ENCODE measurements at places on chromosomes 7 and 10.

DNA sequence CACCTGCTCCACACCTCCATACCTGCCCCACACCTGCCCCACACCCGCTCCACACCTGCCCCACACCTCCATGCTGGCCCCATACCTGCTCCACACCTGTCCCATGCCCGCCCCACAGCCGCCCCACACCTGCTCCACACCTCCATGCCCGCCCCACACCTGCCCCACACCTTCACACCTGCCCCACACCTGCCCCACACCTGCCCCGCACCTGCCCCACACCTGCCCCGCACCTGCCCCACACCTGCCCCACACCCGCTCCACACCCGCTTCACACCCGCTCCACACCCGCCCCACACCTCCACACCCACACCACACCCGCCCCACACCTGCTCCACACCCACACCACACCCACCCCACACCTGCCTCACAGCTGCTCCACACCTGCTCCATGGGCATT, 53.0 kb downstream of the PARP12 start:
- no peak for DNase-seq

- DNase-seq = no peak
These were observed 53.2 kb downstream of the BPGM start for GRCh38 chr7:134699899-134700298.

DNA sequence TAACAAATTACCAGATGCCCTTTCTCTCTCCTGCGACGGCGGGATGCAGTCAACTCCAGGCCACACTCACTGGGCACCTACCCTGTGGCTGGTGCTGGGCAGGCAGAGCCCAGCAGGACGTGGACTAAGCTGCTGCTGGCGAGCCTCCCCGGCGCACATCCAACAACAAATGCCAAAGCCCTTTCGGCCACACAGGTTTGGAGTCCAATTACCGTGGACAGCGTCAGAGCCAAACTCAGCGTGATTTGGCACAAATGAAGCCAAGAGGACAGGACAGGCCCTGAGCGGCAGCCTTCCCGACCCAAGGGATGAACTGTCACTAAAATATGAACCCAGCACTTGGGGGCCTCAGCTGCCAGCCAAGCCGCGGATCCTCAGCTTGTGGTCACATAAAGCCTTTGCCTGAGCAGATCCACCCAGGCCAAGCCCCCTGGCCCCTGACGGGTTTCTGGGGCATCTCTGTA, 28.4 kb downstream of the DAGLB start:
- DNase-seq = no peak

GRCh38 chr7:36346260-36346831, 43.3 kb upstream of the ANLN start:
- no peak for DNase-seq

- no peak for DNase-seq
These were observed 254.6 kb downstream of the TNS3 start for GRCh38 chr7:47327346-47327697.

DNA sequence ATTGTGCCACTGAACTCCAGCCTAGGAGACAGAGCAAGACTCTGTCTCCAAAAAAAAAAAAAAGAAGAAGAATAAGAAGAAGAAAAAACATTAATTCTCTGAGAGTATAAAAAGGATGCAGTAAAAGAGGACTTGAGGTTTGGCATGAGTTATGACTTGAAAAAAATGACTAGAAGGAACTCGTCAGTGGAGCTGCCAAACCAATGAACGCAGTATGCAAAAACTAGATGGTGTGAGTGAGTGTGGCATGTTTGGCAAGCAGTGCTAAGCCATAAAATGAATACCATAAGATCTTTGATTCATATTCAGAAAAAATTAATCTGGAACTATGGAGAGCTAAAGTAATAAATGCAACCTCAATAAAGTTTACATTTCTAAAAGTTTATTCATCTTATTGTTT, 68.6 kb upstream of the MEOX2 start:
- no peak for DNase-seq

DNA sequence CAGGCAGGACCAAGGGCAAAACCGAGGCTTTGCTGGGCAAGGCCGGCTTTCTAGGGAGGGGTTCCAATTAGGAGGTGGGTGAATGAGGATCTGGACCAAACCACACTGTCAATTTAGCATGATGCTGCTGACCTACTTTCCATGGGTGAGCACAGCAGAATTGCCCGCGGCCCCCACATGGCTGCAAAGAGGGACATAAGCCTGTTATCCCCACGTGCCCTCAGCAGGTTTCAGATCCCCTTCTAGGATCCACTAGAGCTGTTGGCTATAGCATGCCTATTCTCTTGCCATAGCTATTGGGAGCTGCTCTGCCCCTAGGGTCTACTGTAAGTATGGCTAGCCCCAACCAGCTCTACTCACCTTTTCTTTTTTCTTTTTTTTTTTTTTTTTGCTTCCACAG, 102.8 kb downstream of the COL13A1 start:
- no peak for DNase-seq

DNA sequence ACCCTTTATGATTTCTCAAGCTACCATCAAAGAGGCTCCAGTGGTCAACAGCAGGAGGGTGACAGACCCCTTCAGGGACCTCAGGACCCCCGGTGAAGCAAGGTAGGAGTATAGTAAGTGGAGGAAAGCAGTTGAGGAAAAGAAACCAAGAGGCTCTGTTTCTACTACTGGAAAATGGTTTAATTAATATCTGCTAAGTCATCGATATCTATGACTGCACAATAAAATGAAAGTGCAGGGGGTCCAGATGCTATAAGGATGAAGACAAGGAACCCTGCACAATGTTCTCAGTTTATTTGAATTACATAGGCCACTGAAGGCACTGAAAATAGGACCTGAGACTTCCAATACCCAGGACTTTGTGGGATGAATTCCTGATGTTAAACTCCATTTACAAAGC, 23.7 kb downstream of the AMPH start:
- DNase-seq = no peak

- no peak for DNase-seq
These were observed 744 bp upstream of the EBF3 start for GRCh38 chr10:129964611-129965424.

GRCh38 chr7:116872026-116872425, 9.6 kb downstream of the CAPZA2 start:
- DNase-seq = no peak

DNA sequence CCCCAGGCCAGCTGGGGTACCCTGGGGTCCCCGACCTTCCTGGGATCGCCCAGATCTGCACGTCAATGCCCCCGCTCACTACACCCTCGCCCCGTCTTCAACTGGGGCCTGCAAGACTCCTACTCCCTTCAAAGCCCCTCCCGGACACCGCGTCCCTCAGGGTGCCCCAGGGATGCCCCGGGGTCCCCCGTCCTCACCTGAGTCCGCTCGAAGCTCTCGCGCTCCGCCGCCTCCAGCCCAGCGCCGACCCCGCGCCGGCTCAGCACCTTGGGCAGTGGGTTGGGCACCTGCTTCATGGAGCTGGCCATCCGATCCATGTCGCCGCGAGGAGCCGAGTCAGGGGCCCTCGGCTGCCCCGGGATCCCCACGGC, at the start of gene HIP1:
Gene HIP1 (minus strand): TSS at position 338 of the 371 bp plus-strand sequence. CDS start 21 bp downstream, at position 317.
- DNase-seq = no peak

DNA sequence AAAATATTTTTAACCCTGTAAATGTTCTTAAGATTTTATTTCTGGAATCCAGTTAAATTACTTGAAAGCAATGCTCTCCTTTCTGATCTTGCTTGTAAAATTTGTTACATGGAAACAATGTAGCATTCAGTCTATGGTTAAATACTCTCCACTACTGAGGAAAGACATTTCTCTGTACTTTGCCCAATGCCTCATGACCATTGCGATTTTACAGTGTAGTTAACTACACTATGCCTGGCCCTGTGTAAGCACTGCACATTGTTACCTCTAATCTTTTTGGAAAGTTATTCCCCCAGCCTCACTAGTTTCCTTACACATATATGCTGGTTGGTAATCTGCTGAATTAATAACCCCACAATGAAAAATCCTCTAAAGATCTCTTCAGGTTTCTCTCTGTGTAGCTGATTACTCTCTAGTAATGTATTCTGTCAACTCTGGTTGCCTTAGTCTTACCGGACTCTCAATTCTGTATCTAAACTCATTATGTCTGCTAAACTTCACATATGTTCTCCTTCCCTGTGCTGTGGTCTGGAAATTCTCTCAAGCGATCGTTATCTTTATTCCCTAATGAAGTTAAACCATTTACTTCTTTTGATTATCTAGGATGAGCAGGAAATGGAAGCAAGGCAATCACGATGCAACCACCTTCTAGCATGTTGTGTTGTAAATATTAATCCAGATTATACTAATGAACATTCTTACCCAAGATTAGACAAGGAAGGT, 58.7 kb upstream of the TMEM106B start:
- no peak for DNase-seq

DNA sequence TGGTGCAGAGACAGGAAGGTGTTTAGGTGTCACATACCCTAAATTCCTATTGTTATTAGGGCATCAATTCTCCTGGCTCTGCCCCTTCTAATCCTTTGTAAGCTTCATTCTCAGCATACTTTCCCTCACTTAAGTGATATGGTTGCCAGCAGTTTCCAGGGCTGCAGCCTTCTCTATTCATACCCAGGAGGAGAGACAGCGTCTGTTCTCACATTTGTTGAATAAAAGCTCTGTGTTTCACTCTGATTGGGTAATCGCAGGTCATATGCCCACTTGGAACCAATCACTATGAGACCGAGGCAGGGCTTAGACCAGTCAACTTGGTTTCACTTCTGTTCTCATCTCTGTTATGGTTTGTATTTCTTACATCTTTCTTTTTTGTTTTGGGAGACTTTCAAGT, 109.6 kb upstream of the MTPN start:
- DNase-seq = no peak

DNA sequence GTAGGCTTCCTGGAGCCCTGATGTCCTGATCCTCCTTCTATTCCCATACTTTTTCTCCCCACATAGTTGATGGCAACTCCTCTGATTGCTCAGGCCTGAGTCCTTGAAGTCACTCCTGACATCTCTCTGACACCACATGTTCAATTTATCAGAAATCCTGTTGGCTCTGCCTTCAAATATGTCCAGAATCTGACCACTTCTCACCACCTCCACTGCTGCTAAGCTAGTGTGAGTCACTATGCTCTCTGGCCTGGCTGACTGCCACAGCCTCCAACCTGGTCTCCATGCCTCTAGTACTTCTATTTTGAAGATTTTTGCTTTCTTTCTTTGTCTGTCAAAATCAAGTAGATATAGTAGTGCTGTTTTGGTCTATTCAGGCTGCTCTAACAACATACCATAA, 53.0 kb downstream of the TMEM229A start:
- no peak for DNase-seq

GRCh38 chr7:133207687-133208086, 45.2 kb upstream of the EXOC4 start:
- no peak for DNase-seq

DNA sequence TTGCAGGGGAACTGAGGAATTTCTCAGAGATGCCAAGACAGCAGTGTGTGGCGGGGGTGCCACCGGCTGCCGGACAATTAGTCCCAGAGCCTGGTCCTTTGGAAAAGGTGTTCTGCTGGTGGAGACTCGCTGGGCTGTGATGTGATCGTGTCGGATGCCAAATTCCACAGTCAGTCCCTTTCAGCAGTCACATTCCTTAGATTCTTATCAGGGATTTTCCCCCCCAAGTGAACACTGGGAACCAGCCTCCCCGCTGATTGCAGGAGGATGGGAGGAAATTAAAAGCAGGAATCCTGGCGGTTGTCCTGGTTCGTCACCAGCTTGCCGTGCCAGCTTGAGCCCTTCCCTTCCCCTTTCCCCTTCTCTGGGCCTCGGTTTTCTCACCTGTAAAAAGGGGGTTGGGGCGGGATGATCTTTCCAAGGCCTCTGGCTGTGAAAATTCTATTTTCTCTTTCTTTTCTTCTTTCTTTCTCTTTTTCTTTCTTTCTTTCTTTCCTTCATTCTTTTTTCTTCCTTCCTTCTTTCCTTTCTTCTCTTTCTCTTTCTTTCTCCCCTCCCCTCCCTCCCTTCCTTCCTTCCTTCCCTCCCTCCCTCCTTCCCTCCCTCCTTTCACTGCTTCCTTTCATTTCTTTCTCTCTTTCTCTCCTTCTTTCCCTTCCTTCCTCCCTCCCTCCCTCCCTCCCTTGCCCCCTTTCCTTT, 39.6 kb downstream of the COL26A1 start:
- no peak for DNase-seq

GRCh38 chr7:124255041-124255655, 222.3 kb upstream of the TMEM229A start:
- no peak for DNase-seq

DNA sequence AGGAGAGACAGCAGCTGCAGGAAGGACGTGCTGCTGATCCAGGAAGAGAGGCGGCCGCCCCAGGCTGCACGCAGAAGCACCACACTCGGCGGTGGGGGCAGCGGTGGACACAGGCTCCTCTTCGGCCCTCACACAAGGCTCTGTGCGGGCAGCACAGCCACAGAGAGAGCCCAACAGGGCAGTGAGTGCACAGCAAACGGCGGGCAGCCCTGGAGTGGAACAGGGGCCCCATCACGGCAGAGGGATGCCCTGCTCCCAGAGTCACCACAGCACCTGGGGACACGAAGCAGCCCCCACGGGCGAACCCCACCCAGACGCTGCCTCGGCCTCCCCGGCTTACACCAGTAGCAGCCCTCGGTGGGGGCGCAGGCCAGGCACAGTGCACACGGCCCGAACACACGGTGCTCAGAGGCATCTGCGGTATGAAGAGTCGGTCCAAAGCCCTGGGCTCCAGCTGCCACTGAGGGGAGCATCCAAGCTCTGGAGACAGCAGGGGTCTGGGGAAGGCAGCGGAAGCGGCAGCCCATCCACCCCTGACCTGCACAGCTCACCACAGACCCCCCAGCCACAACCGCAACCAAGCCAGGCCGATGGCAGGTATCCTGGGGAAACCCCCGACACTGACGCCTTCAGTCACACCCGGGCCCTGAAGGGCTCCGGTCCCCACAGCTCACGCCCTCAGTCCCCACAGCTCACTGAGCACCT, 16.8 kb downstream of the NUDT1 start:
- no peak for DNase-seq

DNA sequence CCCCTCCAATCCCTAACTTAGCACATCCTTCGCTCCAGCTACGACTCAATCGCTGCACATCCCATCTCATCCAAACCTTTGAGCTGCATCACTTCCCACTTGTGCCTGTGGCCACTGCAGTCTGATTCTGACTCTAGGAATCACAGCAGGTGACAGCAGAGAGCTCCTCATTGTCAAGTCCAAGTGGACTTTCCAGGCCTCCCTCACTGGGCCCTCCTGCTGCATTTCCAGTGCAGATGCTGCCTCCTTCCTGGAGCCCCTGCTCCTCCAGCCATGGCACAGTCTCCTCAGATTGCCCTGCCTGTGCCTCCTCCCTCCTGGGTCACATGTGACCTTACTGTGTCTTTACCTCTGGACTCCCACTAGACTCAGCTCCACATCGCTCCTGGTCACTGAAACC, 157.3 kb downstream of the USP6NL start:
- DNase-seq = no peak

- no peak for DNase-seq
These were observed 5.0 kb downstream of the AVPI1 start for GRCh38 chr10:97682042-97682441.

DNA sequence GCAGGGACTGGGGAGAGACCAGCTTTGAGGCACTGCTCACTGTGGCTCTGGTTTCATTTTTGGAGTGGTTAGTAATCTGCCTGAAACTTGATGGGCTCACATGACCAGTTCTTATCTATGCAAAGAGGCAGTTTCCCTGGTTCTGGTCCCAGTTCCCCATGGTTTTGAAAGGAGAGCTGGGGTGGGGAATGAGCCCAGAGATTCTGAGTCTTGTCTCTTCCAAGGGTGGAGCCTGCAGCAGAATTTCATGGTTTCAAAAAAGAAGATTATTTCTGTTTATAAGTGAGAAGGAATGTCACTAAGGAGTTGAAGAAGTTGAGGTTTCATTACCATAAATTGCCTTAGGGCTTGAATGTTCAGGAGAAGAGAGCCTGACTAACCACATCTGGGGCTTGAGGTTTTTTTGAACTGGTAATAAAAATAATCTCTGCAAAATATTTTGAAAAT, 190.2 kb upstream of the HABP2 start:
- DNase-seq = no peak

Measured in cortex of kidney (tissue), 1 donor.